ENCODE measurements at places on chromosomes 3 and 15.

GRCh38 chr3:10361375-10361774 is 40.5 kb upstream of the SEC13 start:
- no peak for DNase-seq

- DNase-seq = no peak
These were observed 166.2 kb upstream of the ROBO2 start for GRCh38 chr3:76873532-76874242.

DNA sequence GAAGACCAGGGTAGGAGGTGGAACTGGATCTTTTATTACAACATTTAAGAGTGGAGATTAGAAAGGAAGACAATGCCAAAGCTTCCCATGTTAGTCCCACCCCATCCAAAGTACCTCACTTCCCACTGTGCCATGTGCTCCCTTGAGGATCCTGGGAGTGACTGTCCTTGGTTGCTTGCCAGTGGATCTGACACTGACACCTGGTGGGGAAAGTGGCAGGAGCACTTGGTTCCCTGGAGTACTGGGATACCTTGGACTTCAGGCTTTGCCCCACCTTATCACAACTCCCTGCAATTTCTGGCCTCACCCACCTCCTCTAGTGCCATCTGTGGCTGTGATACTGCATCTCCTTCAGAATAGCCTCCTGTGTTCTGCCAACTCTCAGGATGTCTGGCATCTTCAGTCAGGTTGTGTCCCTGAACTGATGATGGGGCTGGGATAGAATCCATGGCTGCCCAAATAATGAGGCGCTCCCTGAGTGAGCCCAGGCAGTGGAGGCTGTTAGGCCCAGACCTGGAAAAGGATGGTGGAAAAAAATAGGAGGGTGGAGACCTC is 1.3 kb downstream of the ELL3 start:
- DNase-seq = peak; percentile 79

- no peak for DNase-seq
These were observed 41.7 kb downstream of the ARIH1 start for GRCh38 chr15:72515591-72516389.

Data from RKO (cell line).